Stimulated activated CD4-positive, alpha-beta T cell treated with anti-CD3 and anti-CD28 coated beads, TNF-alpha, amount 100 ng/mL, for 1 hour (primary cell): ENCODE measurements at places on chromosomes 16 and 17.

DNA sequence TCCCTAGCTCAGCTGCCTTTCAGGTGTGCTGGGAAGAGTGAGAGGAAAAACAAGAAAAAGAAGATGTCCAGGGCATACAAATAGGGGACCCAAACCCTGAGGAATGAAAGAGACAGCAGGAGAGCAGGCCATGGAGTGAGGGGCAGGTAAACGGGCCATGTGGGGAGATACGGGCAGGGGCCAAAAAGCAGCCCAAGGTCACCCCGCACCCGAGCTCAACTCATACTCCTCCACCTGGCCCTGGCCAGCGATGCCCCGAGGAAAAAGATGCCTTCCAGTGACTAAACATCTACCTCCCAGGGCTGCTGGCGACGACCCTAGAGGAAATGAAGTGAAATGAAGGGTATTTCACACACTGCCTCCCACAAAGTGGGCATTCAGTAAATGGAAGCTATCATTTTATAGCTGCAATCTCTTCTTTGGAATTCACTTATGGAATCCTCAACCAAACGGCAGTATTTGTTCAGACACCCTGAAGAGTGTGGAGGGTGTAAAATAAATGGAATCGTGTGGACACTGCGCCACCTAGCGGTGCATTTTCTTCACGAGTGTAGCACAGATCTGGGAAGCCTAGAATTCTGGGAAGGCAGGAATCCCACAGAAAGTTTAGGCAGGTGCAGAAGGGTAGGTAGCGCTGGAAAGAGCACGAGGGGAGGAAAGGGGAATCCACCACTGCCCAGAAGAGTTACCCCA, 14.9 kb downstream of the ELAC2 start:
- DNase-seq, result no peak

DNA sequence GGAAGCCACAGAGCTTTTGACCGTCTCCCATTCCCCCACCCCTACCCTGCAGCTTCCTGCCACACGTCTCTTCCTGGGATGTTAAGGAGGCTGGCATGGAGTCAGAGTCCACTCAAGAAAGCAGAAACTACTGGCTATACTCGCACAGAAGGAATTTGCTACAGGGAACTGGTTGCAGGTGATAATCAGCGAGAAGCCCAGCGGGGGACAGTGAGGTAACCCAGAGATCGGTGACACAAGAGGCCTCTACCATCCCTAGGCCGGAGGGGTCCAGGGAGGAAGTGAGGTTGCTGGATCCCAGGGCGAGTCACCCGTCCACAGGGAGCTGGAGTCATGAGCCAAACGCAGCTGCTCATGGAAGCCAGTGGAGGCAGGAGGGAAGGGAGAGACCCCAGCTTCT, 93.7 kb downstream of the SDK2 start:
- no peak for DNase-seq

DNA sequence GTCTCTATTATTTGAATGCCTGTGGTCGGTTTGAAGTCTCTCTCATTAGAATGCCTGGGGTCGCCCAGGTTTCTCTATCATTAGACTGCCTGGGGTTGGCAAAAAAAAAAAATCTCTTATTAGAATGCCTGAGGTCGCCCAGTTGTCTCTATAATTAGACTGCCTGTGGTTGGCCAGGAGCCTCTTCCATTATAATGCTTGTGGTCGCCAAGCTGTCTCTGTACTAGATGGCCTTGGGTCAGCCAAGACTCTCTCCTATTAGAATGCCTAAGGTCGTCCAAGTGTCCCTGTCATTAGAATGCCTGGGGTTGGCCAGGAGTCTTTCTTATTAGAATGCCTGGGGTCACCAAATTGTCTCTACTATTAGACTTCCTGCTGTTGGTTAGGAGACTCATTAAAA, 2228.4 kb downstream of the TP53TG3F start:
- no peak for DNase-seq

GRCh38 chr17:55462711-55463110, 41.1 kb upstream of the MMD start:
- no peak for DNase-seq

DNA sequence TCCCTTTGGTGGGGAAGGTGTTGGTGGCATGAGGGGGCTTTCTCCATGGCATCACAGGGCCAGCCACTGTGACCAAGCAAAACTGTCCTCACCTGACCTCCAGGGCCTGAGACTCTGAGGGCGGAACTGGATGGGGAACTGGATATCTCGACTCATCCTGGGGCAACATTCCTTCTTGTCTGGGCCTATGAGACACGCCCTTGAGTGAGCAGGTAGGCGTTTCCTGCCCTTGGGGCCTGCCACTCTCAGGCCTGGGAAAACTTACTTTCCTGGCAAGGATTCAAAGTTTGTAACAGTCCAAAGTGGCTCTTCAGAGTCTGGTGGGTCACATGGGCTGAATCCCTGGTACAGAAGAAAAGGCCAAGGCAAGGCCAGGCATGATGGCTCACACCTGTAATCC, 9.6 kb downstream of the MT1X start:
- no peak for DNase-seq

DNA sequence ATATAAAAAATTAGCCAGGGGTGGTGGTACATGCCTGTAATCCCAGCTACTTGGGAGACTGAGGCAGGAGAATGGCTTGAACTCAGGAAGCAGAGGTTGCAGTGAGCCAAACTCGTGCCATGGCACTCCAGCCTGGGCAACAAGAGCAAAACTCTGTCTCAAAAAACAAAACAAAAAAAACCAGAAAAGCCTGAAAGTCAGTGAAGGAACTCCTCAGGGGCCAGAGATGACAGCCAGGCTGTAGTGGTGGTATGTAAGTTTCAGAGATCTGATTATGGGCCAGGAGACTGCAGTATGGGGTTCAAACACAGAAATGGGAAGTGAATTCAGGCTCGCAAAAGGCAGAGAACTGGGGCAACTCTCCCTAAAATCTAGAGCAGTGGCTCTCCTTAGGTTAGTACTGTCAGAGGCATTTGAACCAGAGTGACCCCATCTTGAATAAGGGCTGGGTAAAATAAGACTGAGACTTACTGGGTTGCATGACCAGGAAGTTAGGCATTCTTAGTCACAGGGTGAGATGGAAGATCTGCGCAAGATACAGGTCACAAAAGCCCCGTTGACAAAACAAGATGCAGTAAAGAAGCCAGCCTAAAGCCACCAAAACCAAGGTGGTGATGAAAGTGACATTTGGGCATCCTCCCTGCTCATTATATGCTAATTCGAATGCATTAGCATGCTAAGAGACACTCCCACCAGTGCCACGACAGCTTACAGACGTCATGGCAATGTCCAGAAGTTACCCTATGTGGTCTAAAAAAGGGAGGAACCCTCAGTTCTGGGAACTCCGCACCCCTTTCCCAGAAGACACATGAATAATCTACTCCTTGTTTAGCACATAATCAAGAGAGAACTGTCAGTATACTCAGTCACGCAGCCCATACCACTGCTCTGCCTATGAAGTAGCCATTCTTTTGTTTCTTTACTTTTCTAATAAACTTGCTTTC, 120.2 kb upstream of the XYLT1 start:
- no peak for DNase-seq
